ENCODE measurements at places on chromosomes 6 and 20.

GRCh38 chr6:10968776-10969175 lies 75.3 kb downstream of the ELOVL2 start:
- DNase-seq: no peak

DNA sequence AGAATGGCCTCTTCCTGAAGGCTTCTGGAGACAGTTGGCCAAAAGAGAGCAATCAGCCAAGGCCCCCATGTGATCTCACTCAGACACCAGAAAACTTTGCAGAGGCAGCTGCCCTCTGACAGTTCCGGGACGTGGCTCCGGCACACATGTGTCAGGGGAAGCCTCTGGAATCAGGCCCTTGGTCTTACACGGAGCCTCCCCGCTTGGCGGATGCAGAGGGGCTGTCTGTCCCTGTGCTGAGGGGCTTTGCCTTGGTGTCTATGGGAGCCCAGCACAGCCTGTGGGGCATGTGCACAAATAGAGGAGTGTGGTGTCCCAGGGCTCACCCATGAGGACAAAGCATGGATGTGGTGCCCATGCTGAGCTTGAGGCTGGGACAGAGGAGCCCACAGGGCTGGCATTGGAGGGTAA lies 13.8 kb downstream of the SIGLEC1 start:
- DNase-seq: no peak

DNA sequence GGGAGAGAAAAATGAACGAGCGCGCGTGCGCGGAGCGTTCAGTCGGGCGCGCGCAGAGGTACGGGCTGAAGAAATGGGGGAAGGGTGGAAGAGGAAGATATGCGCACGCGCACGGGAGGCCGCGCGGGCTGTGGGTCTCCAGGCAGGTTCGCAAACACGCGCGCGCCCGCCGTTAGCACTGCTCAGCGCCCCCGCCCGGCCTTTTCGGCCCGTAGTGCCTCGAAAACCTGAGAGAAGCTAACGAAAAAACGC lies 393 bp downstream of the BCLAF1 start:
- DNase-seq: peak; percentile 92

- no peak for DNase-seq
Measured at GRCh38 chr6:56802584-56802983, 152.3 kb upstream of the BEND6 start.

DNA sequence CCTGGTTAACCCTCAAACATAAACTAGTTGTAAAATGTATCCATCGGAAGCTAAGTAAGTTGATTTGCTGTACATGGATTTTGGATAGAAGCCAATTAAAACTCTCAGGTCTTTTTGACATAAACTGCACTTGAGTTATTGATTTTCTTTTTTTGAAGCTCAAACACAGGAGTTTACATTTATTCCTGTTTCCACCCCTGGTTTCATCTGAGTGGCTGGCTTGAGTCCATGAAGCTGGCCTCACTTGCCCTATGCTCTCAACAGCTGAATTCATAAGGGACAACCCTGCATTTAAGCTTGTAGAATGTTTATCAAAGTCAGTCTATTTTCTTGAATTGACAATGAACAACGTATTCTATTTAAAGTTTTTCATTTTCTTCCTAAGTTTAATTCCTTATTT lies 58.1 kb upstream of the PLEKHG1 start:
- DNase-seq: peak; percentile 43

GRCh38 chr6:133809406-133809805 lies 79.5 kb upstream of the TCF21 start:
- no peak for DNase-seq

GRCh38 chr6:81067057-81067456 lies 685.4 kb downstream of the TENT5A start:
- DNase-seq: no peak

- peak; percentile 54 for DNase-seq
Measured at GRCh38 chr20:3390759-3391425, 16.6 kb downstream of the DNAAF9 start.

DNA sequence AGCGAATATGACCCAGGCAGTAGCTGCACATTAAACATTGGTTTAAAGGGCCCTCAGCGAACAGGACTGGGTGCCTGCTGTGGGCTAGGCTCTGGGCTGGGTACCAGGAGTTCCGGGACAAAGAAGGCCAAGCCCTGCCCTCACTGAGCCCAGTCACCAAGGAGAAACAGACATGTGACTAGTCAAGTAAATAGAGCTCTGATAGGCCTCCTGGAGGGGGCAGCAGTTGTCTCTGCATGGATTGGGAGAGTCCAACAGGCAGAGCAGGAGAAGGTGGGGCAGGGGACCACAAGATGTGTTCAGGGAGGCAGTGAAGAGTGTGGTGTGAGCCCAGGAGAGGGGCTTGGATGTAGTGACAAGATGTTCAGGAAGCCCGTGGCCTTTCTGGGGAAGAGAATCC lies 3.1 kb downstream of the HM13 start:
- DNase-seq: no peak

- DNase-seq: no peak
Measured at GRCh38 chr6:40369042-40369441, 218.1 kb downstream of the LRFN2 start.

DNA sequence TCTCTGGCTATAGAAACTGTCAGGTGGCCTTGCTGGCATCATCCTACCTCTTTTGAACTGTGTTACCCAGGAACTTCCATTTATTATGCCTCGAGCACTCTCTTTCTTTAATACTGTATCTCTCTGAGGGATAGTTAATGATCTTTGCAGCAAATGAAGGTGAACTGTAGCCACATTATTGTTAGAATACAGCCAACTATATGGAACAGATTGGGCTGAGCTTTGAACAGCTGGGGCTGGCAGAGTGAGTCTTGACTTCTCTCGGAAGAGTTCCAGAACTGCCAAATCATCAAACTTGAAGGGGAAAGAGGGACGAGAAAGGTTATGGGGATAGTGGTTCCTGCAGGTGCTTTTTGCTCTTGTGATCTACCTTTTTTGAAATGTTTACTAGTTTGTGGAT lies 237.7 kb downstream of the PRL start:
- no peak for DNase-seq

GRCh38 chr6:53547166-53547810 lies 2.4 kb upstream of the GCLC start:
- DNase-seq: no peak

DNA sequence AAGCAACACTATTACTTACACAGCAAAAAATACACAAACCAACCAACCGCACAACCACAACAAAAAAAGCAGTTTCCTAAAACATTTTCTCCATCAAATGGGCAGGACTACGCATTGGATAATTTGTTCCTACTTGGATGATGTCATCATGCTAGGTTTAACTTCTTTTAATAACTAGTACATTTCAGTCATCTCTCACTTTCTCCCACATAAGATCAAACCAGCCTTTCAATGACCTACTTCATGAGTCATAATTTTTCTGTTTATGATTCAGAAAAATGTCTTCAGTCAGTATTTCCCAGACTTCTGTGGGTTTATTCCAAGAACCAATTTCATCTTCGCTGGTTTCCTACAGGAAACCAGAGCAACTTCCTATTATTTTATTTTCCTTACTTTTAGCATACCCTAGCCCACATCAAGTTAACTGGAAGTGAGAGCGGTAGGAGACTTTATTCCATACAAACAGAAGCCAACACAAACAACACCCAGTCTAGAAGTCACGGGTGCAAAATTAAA lies 134.2 kb downstream of the GMDS start:
- DNase-seq: no peak

GRCh38 chr6:170152124-170152926 lies 138.6 kb downstream of the DLL1 start:
- DNase-seq: no peak

- no peak for DNase-seq
Measured at GRCh38 chr20:24455081-24455480, 14.3 kb upstream of the SYNDIG1 start.

DNA sequence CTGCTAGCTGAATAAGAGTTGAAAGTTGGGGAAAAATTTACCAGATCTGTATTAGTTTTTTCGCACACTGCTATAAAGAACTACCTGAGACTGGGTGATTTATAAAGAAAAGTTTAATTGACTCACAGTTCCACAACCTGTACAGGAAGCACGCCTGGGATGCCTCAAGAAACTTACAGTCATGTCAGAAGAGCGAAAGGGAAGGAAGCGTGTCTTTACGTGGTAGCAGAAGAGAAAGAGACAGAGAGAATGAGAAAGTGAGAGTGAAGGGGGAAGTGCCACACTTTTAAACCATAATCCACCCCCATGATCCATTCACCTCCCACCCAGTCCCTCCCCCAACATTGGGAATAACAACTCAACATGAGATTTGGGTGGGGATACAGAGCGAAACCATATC lies 79.6 kb downstream of the KHDC1L start:
- DNase-seq: no peak

GRCh38 chr6:90397929-90398674 lies 101.5 kb upstream of the BACH2 start:
- DNase-seq: no peak

DNA sequence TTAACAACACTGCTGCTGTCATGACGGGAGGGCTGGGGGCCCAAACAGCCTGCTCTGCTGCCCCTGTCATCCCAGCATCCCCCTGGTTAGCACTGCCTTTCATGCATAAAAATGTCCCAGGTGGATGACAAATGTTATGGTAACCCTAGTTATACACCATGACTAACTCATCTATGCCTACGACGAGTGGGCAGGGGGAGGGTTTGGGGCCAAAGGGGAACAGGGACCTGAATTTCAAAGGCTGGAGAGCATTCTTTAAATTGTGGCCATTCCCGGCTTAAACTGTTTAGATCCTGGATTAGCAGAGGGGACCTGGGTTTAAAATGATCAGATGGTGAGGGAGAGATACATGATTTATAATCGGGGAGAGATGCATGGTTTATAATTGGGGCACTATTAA lies 24.4 kb downstream of the GNAS-AS1 start:
- no peak for DNase-seq

- no peak for DNase-seq
Measured at GRCh38 chr6:168926306-168926705, 327.3 kb downstream of the THBS2 start.

DNA sequence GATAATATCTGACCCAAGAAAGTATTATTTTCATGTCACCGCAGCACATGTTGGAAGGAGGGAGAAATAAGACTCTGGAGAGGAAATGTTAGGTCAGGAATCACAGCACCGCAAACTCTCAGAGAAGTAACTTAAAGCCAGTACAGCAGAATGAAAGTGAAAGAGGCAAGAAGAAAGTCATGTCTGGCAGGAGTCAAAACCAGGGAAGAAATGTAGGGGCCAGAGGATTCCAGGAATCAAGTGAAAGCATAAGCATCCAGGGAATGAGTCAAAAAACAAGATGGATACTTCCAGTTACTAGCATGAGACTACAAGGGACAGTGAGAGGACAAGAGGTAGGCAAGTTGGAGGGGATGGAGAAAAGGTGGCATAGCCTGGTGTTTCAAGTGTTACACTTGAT lies 80.4 kb downstream of the AK9 start:
- peak; percentile 17 for DNase-seq

DNA sequence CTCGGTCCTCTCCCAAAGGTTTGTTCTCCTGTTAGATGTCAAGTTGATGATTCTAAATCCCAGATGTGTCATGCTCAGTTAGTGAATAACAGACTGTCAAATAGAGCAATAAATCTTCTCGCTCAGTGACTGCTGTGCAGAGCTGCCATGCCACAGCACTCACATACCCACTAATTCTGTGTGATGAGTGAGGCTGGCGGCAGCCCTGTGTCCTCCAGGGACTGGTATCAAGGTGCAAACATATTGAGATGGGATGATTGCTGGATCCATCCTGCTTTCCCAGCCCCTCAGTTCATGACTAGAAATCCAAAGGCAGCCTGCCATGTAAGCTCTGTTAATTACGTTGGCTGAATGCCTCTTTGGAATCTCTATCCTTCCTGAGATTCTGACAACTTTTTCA lies 103.9 kb downstream of the OLIG3 start:
- DNase-seq: no peak

GRCh38 chr6:142325111-142325510 lies 23.3 kb downstream of the ADGRG6 start:
- DNase-seq: no peak

All from left kidney (tissue), 8 donors.